SK-N-DZ (cell line): ENCODE measurements at places on chromosomes 13 and 19.
A peak's percentile ranks its signal among the peaks of the same experiment; 100 is the strongest.

DNA sequence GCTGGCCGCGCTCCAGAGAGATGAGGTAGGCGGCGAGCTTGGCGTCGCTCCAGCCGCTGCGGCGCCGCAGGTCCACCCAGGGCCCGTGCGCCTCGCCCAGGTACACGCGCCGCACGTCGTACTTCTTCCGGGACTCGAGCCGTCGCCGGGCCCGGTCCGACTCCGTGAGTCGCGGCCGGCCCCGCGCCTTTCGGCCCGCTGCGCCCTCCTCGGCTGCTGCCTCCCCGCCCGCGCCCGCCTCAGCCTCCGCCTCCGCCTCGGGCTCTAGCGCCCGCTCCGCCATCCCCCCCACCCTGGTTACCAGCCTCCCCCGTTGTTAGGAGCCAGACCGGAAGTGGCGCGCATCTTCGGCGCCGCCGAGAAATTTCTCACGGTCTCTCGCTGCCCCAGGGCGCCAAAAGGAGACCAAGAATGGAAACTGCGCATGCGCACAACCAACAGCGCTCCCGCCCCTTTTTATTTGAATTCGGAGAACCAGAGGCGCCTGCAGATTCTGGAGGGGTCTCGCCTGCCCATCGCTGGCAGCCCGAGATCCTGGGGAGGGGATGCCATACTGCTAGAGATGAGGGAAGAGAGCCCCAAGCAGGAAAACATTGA, at the start of gene ZNF653:
TSS of gene ZNF653 (minus strand) at position 336 of the 597 bp plus-strand sequence. CDS start at position 283, 53 bp downstream.
- DNase-seq, result peak; percentile 94

DNA sequence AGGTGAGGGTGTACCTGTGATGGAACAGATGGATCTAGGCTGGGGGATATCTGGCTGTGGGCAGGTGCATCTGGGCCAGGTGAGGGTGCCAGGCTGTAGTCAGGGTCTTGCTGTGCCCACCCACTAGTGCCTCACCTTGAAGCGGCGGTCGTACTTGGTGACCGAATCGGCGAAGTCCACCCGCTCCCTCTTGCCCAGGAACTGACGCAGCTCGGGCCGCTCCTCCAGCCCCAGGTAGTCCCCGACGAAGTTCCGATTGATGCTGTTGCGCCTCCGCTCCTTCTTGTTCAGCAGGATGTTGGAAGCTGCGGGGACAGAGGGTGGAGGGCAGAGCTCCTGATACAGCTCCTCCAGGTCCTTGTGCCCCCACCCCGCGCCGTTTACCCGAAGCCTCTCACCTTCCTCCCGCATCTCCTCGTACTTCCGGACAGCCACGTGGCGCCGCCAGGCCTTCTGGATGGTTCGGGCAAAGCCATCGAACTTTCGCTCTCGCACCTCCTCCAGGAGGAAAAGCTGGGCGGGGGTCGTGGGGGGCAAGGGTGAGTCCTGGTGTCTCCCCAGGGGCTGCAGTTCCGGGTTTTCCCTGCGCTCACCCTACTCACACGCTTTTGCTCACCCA, 16.2 kb upstream of the ZNF414 start:
- no peak for DNase-seq

GRCh38 chr13:25971459-25972145, 80.2 kb downstream of the SHISA2 start:
- no peak for DNase-seq

DNA sequence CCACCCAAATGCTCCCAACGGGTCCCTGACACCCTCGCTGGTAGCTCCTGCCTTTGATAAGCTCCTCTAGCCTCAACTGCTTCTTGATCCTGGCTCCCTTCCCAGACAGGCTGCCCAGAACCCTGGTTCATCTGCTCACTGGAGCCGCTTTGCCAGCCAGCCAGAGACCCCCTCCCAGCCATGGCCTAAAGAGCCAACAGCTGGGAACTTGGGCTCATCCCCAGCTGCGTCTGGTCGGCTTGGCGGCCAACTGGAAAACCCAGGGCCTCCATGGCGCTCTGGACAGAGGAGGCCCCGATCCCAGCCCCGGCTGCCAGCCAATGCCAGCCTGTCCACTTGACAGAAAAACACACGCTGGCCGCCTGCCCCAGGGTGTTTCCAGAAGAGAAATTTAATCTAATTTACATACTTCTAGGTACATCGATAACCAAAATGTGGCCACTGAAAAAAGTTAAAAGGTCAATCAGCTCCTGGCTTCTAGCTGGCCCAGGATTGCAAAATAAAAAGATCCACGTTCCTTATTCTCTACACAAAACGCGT, 3.0 kb upstream of the AKAP8L start:
- no peak for DNase-seq
